ENCODE measurements at places on chromosomes 7 and 10. TPM values are rescaled to one million over a fixed set of nuclear protein-coding genes. Genes with fewer than 3 reads are reported as not detected.

DNA sequence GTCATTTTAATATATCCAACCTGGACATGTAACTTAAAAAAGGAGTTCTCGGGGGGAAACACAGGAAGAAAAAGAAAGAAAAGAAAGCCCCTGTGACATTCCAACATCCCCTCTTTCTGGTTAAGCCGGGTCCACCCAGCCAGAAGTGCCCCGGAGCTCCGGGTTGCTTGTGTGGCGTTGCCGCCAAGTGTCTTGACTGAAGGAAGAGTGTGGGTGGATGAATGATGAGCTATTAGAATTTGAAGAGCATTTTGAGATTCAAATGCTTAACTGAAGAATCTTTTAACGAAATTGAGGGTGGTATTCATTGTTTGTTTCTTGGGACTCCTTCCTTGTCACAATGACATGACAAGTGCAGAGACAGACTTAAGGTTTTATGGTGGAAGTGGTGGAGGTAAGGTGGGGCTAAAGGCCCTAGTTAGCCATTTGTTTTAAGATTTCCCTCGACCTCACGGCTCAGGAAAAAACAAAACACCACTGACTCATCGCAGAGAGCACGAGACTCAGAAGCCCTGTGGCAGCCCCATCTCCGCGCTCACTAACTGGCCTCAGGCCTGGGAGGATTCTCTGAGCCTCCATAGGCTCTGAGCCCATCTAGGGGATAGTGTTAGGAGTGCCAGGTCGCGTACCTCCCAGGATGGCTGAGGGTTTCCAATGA lies 1.8 kb upstream of the GLI3 start:
- no peak for DNase-seq

SEMA4G gene
- polyA plus RNA-seq: 67.6 TPM

DNA sequence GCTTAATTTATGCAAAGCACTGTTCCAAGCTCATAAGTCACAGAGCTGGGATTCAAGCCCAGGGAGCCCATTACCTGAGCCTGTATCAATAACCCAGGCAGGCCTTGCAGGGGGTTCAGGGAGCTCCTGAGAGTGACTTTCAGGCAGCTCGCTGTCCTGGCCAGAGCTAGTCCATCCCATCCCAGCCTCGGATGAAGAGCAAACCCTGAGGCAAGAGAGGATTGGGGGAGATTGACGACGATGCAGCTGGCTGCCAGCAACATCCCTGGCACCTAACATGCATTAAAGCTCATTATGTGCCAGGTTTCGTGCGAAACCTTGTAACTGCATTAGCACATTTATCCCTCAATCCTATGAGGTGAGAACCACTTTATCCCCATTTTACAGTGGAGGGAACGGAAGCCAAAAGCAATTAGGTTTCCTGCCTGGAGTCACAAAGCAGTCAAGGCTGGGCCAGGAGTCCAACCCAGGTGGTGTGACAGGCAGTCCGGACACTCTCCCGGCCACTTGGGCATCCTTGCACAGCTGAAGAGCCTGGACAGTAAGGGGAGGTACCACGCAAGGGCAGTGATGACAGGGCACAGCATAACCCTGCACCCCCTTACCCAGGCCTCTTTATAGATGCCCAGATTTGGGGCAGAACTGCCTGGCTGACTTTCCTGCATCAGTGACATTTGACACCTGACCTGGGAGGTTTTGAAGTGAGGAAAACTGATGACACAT lies 129.8 kb upstream of the CHST15 start:
- no peak for DNase-seq

- no peak for DNase-seq
These were observed 377.7 kb upstream of the KLF6 start for GRCh38 chr10:4162571-4163286.

GRCh38 chr10:121702351-121703320 lies 104.4 kb upstream of the FGFR2 start:
- no peak for DNase-seq

Data from renal pelvis (tissue), 12 donors.